ENCODE measurements at places on chromosomes 1 and 21. TPM values are rescaled to one million over a fixed set of nuclear protein-coding genes. Genes with fewer than 3 reads are reported as not detected.
A peak's percentile ranks its signal among the peaks of the same experiment; 100 is the strongest.

DNA sequence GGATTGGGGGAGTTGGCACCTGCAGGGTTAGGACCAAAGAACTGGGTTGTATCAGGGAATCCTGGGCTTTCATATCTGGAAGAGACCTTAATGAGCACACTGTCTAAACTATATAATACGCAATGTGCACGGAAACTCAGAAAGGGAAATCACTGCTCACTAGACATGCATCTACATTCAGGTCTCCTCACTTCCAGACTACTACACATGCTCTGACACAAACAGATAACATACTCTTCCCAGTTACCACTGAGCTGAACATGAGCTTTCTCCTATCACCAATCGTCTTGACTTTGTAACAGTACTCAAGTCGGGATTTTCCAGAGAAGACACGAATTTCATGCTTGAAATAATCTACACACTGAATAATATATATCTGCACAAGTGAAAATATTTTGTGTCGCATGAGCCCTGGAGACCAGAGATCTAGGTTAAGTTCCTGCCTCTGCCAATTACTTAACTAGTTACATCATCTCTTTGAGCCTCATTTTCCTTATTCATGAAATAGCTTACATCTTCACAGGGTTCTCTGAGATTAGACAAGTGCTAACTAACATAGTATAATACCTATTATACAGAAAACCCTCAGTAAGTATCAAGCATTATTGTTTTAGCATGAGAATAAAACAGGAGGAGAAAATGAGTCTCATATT, 101.1 kb downstream of the JAK1 start:
- DNase-seq: no peak

Gene ADGRL2
- total RNA-seq: 11.5 TPM

- DNase-seq: no peak
Observed at GRCh38 chr1:94693029-94693428, 127.1 kb upstream of the SLC44A3 start.

GRCh38 chr1:201313086-201313485, 29.8 kb downstream of the PKP1 start:
- DNase-seq: no peak

DNA sequence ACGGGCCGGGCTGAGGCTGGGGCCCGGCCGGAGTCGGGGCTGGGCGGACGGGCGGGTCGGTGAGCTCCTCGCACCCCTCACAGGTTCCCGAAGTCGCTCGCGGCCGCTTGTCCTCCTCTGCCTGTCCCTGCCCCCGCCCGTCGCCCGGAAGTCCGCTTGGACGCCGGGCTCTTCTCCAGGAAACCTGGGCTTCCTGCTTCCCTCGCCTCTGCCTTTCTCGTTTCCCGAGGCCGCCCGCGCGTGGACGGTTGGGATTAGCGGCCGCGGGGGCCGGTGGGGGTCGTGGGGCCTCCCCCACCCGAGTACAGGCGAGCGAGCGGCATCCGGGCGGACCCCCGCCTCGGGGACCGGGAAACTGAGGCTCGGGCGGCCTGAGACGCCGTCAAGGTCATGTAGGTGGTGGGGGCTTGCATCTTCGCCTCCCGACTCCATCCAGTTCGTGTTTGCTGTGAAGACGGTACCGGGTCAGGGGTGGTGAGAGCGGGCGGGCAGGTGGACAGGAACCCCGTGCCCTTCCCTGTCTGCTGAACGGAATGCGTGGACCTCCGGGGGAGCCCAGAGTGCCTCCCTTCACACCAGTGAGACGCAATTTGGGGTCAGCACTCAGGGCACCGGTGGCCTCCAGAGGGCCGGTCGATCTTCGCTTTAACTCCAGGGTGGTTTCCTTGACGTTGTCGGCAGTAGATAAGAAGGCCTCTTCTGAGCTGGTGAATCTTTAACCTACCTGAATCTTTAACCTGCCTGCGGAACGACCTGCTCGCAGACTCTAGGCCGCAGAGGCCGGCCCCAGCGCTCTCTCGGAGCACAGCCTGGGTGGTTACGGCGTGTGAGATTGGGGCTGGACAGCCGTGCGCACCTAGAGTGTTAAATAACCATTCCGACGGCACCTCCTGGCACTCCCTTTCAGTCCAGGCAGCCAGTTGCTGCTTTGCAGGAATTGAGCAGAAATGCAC, 686 bp downstream of the ARF1 start:
- DNase-seq: peak; percentile 59

Gene CDC14A
- total RNA-seq: 43.4 TPM

All from transverse colon (tissue), 4 donors.